ENCODE measurements at places on chromosomes 3 and 15. TPM values are rescaled to one million over a fixed set of nuclear protein-coding genes. Genes with fewer than 3 reads are reported as not detected.

The LSG1 gene
- total RNA-seq, result 29.1 TPM

The PLD1 gene
- total RNA-seq, result 19.9 TPM

- H3K27ac ChIP-seq, result no peak overlapping the region
- no peak overlapping the region for H3K4me3 ChIP-seq
These were observed 45.4 kb downstream of the SSR3 start for GRCh38 chr3:156509189-156510174.

DNA sequence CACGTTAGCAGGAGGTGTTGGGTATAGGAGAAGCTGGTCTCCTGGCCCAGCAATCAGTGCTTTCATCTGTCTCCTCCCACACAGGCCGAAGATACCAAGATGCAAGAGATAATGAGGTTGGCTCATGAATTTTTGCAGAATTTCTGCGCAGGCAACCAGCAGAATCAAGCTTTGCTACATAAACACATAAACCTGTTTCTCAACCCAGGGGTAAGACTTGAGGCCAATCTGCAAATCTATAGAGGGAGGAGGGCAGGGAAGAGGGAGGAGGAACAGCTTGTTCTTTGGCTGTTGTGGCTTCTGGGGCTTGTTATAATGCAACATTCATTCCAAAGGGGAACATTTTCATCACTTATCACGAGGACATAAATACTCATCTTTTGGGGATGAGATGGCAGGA, 195.3 kb downstream of the ITPR1 start:
- no peak for DNase-seq
- no peak overlapping the region for H3K27ac ChIP-seq
- peaks cover 100% of the 10 kb centered on the region for H3K36me3 ChIP-seq
- H3K4me3 ChIP-seq, result no peak overlapping the region
- no peaks in the 10 kb centered on the region for H3K4me1 ChIP-seq
- no peaks in the 10 kb centered on the region for H3K27me3 ChIP-seq

- no peak overlapping the region for H3K4me3 ChIP-seq
- H3K27me3 ChIP-seq, result no peaks in the 10 kb centered on the region
- H3K4me1 ChIP-seq, result no peaks in the 10 kb centered on the region
- DNase-seq, result no peak
These were observed 526.6 kb upstream of the ZNF717 start for GRCh38 chr3:76311941-76312340.

DNA sequence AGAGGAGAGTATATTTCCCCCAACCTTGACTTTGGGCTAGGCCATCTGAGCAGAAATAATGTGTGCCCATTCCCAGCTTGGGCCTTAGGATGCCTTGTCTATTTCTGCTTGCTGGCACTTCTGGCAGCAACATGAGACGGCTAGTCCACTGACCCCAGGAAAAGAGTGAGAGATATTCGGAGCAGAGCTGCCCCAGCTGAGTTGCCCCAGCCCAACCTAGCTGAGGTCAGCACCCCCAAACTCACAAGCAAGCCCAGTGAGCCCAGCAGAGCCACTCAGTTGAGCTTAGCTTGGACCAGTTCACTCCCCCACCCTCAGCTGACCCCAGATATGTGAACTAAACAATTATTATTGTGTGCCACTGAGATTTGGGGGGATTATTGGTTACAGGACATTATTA, 20.2 kb downstream of the ITGA11 start:
- H3K27ac ChIP-seq, result no peak overlapping the region
- H3K36me3 ChIP-seq, result no peaks in the 10 kb centered on the region
- no peak overlapping the region for H3K4me3 ChIP-seq
- no peak for DNase-seq
- H3K27me3 ChIP-seq, result no peaks in the 10 kb centered on the region
- H3K4me1 ChIP-seq, result no peaks in the 10 kb centered on the region

DNA sequence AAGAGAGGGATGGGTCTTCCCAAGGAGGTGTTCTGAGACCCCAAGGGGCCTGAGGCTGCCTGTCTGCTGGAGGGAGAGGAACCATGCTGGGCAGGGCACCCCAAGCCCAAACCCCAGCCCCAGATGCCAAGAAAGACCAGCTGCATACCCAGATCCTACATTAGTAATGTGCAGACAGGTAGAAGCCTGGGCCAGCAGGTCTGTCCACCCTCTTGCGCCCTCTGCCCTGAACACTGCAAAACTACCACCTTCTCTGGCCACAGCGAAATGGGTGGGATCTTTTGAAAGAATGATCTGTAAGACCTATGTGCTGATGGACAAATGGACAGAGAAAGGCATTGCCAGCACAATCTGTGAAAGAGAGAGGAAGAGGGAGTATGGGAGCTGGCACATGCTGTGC, 283.2 kb downstream of the EPHB1 start:
- no peaks in the 10 kb centered on the region for H3K4me1 ChIP-seq
- H3K36me3 ChIP-seq, result no peaks in the 10 kb centered on the region
- H3K4me3 ChIP-seq, result no peak overlapping the region
- DNase-seq, result no peak

Data from sigmoid colon (tissue), 7 donors.